SK-N-SH treated with all-trans-retinoic acid at 6 μM for 48 hours (cell line): ENCODE measurements at places on chromosomes 5 and 9.

- no peak for ATAC-seq
Observed at GRCh38 chr9:78044189-78044588, 12.6 kb upstream of the GNAQ start.

DNA sequence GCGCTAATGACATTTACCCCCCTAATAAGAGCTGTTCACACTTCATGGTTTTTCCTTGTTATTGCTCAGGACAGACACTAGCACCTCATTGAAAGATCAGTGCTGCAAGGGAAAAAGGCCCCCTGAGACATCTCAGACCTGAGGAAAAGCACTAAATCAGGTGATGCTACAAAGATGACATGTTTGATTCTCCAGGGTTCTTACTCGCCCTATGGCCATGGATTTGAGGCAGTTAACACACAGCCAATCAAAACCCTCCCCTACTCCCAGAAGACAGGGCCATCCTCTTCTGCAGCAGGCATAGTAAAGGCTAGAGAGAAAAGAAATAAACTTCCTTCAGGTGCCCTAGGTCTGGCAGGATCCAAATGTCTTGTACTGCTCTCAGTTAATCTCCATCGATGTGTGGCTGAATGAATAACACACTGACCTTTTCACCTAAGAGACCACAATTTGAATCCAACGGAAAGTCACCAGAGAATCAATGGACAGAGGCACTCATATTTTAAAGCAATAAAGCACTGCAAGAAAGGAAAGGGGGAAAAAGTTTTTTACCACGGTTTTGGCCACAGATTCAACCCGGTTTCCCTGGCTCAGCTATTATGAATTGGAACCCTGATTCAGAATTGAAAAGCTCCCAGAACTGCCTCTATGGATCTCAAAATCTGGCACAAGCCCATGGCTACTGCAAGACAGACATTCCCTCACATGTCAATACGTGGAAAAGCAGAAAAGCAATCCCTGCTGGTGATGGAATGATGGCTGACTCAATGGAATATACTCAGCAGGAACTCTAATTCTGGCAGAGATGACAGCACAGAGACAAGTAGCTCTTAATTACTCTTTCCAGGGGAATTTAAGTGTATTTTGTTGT is 329.5 kb downstream of the BNC2 start:
- peak; percentile 22 for ATAC-seq

DNA sequence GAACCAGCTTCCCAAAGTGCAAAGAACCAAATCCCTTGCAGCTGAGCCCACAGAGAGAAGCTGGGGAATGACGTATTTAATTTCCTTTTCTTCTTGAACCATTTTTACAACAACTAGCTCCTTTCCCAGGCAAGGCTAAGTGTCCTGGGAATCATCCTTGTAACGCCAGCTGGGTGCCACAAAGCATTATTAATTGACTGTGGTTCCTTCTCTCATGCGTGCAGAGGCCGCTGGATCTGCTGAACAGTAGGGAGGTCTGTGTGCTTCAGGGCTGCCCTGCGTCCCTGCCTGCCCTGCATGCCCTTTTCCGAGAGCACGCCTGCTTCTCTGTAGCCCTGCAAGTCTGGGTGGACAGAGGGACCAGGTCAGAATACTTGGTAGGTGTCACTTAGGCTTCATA is 124.1 kb upstream of the OTULINL start:
- ATAC-seq: no peak; the same call in 2 of the 3 replicates

GRCh38 chr9:74921737-74922136 is 31.0 kb downstream of the C9orf40 start:
- ATAC-seq: no peak

- ATAC-seq: no peak
Observed at GRCh38 chr5:37533851-37534250, 154.7 kb downstream of the WDR70 start.

- no peak for ATAC-seq
Observed at GRCh38 chr5:178427576-178428197, 162.5 kb downstream of the COL23A1 start.

DNA sequence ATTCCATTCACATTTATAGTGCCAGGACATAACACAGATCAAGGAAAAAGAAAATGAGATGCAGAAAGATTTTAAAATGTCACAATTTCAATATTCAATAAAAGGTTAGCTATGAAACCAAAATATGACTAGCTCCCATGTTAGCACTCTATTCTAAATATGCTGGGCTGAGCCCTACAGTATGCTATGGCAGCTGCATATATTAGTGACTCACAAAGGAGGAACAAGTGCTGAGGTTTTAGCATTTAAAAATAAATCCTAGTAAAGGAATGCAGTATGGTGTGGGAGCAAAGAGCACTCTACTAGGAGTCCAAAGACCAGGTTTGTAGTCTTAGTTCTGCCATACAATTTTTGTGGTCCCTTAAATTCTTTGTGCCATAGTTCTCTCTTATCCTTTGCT is 118.4 kb downstream of the OXCT1 start:
- no peak for ATAC-seq

DNA sequence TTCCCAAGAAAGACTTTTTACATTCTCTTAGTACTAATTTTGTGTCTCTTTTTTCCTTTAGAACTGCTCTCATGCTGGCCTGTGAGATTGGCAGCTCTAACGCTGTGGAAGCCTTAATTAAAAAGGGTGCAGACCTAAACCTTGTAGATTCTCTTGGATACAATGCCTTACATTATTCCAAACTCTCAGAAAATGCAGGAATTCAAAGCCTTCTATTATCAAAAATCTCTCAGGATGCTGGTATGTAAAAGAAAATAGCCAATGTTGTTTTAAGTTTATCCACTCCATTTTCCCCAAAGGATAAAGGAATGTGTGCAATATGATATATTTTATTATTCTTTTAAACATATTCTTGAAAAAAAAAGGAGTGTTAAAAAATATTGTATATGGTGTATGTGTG is 27.3 kb upstream of the TTC23L start:
- ATAC-seq: no peak

GRCh38 chr9:120643061-120643460 is 63.1 kb upstream of the CDK5RAP2 start:
- no peak for ATAC-seq

DNA sequence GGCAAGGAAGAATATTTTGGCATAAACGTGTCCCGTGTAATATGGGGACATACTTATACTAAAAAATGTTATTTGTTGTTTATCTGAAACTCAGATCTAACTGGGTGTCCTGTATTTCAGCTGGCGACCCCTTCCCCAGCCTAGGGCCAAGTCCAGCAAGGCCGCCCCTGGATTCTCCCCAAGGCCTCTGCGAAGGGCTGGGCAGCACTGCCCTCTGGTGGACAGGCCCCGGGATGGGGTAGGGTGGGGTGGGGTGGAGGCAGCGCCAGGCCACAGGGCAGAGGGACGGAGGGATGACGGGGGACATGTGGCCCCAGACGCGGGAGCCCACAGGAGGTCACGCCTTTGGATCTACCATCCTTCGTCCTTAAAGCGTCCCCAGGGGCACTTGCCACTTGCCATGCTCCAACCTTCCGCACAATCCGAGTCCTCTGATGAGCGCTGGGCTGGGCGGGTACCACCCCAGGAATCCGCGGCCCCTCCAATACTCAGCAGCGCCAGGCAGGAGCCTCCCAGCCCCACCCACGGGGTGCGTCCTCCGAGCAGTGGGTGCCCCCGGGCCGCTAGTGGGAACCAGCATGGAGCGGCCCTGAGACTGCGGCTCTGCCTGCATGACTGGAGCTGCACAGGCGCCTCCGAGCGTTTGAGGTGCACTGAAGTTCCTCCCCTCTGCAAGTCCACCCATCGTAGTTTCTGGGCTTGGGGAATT is 7.1 kb upstream of the AGPAT2 start:
- ATAC-seq: peak; percentile 85

DNA sequence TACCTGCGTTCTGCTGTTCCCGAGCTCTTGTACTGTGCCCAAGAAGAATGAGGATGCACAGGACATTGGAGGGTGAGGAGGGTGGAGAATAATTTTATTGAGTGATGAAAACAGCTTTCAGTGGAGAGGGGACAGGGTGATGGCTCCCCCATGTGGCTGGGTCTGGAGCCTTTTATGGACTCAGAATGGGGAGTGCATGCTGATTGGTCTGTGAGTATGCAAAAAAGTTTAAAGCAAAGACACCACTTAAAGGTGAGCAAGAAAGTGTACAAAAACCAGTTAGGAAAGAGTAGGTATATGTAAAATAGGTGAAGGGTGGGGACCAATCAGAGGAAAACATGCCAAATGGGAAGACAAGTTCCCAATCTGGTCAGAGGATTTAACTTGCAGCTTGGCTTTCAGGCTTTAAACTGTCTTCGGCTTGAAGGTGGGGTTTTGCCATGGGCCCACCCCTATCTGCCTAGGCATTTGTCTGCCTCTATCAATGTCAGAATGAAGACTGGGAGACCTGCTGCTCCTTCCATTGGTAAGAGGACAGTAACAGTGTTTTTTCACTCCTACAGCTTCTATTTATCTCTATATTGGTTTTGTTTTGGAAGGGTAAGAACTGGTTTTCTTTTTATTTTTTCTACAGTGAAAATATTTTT is 118.0 kb upstream of the RAI14 start:
- no peak for ATAC-seq

GRCh38 chr9:942805-943580 is 33.5 kb upstream of the DMRT3 start:
- no peak for ATAC-seq

DNA sequence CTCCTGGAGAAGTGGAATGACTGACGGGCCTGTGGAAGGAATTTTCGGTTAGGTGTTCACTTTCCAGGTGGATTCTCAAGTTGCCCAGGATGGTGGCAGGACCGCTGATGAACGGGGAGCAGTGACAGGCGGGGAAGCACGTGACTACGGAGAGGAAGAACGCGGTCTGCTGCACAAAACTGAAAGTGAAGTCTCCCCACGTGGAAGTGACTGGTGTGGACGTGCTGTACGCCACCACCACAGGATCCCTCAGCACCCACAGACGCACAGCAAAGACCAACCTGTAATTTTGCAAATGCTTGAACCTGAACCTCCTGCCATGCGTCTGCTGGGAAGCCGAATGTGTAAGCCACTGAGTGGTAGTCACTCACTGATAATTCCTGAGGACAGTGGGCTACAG is 51.4 kb downstream of the RNF130 start:
- no peak for ATAC-seq

- peak; percentile 76 for ATAC-seq
Observed at GRCh38 chr9:29751226-29751625, 2177.9 kb upstream of the C9orf72 start.

DNA sequence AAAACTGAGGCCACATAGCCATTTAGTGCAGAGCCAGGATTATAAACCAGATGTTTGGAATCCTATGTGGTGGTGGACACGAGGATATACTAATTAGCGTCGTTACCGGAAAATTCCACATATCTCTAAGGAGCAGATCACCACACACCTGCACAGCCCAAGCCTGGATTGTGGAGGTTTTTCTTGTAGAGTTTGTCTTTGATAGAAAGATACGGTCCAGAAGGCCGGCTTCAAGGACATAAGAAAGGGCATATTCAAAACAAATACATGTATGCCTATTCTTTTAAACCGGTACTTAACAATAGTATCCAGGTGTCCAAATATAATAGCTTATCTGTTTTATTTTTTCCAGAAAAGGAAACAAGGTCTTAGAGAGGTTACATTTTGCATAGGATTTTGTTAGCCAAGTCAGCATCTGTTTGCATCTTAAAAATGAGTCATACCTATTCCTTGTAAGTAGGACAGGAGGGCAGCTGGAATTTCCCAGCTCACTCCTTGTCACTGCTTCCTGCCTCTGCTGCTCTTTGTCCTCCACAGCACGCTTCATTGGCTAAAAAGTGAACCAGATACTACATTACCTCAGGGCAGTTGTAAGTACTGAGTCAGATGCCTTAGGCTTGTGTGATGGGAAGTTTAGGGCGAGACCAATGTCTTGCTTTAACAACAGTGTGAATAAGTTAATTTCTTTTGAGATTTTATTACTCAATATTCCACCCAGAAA is 3.6 kb downstream of the TMC1 start:
- peak; percentile 81 for ATAC-seq

DNA sequence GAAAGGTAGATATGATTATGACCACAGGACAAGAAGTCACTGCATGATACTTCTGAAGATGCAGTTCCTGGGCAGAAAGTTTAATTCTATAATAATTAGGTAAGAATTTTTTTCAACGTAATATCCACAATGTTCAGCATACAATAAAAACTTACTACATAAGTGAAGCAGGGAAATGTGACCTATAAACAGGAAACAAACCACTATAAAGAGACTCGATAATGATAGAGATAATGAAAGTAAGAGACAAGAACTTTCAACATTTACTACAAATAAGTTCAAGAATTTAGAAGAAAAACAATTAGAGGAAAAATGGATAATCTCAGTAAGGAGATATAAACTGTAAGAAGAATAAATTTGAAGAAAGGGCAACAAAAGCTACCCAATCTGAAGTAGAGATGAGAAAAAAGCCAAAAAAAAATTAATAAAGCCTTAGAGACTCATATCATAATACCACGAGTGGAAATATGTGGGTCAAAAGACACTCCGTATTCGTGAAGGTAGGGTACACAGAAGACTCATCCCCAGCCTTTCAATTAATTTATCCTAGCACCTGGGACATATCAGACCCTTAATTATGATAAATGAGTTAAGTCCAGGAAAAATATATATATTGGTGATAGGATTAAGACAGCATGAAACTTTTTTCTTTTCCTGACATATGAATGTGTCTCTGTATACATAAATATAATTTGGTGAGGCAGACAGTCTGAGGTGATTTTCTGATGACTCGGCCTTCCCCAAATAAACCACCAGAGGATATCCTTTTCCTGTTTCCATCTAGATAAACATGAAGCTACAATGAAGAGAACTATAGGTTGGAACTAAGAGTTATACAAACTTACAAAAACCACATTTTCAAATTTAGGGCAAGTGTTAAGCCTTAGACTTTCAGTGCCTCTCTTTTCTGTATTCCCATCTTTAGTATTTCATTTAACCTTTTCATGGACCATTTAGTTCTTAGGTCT is 120.4 kb downstream of the RAPGEF6 start:
- peak; percentile 60 for ATAC-seq

DNA sequence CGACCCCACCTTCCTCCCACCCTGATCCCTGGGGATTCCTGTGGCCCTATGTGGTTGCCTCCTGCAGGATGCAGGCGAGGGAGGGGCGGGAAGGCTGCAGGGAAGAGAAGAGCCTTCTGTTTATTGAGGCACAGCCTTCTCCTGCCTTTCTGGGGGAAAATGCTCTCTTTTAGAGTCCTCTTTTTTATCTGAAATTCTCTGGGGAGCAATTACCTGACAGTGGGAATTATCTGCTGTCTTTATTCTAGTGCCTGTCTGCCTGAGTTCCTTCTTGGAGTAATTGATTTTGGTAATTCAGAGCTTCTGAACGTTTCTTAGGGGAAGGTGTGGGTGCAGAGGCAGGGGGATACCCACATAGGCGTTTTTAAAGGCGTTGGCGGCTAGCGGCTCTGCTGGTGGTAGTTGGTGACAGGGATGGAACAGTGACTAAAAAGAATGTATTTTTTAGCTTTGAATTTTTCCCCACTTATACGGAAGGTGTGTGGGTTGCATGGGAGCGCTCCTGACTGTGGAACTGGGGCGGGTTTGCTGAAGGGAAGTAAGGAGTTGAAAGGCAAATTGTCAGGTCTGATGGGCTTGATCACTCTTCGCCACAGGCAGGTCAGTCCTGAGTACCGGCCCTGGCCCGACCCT is 35.2 kb upstream of the DAB2IP start:
- ATAC-seq: no peak

GRCh38 chr9:33379666-33380389 is 22.5 kb downstream of the AQP7 start:
- ATAC-seq: no peak
